ENCODE measurements at places on chromosomes 6 and 20. TPM values are rescaled to one million over a fixed set of nuclear protein-coding genes. Genes with fewer than 3 reads are reported as not detected.

- DNase-seq = no peak
Observed at GRCh38 chr6:34806738-34807453, 15.0 kb downstream of the BLTP3A start.

- DNase-seq = no peak
Observed at GRCh38 chr6:20377623-20378265, 23.9 kb upstream of the E2F3 start.

- DNase-seq = no peak
Observed at GRCh38 chr20:19658137-19658536, 99.9 kb upstream of the RIN2 start.

GRCh38 chr20:53718142-53719021, 124.7 kb upstream of the ZNF217 start:
- DNase-seq = no peak

DNA sequence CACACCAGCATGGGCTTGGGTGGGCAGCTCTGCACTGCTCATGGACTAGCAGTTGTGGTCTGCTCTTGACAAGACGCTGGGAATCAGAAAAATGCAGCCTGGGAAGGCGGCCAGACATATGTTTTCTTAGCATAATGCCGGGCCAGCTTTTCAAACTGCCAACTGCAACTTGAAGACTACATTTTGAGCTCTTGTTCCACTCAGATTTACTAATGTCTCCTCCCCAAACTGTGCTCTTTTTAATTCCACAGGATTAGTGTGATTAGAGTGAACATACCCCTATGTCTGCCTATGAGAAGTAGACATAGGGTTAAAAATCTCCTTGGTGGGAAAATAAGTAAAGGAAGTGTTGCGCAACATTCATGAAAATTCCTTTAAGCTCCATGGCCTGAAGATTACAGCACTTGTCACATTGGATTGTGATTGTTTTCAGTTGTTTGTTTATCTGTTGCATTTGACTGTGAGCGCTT, 5.3 kb upstream of the FNDC1 start:
- DNase-seq = no peak

Gene EDN3
- 3.6 TPM for total RNA-seq

GRCh38 chr20:64053841-64054661, 4.6 kb upstream of the SOX18 start:
- DNase-seq = no peak

Gene SLC26A8
- not detected for total RNA-seq

DNA sequence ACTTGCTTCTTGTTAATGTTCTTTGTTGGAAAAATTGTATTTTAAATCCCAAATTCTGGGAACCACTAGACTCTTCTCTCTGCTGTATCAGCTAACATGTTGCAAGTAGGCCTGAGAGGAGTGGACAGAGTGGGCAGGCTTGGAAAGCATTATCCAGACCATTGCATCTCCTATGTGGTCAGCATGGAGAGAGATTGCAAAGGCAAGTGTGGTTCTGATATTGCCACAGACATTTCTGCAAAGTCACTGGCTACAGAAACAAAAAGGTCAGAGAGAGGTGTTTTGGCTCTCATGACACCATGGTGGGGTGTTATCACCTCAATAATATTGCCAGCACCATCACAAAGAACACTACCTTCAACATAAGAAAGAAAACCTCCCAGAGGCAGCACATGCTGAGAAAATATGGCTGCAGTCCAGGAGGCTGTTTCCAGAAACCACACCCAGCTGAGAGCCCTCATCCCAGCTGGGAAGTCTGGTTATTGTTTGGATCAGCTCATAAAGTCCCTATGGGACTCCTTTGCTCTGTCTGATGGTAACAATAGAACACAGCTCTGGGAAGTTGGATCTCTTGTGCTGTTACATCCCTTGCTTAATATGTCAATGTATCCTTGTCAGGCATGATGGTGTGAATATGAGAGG, 78.2 kb upstream of the TBX18 start:
- no peak for DNase-seq

DNA sequence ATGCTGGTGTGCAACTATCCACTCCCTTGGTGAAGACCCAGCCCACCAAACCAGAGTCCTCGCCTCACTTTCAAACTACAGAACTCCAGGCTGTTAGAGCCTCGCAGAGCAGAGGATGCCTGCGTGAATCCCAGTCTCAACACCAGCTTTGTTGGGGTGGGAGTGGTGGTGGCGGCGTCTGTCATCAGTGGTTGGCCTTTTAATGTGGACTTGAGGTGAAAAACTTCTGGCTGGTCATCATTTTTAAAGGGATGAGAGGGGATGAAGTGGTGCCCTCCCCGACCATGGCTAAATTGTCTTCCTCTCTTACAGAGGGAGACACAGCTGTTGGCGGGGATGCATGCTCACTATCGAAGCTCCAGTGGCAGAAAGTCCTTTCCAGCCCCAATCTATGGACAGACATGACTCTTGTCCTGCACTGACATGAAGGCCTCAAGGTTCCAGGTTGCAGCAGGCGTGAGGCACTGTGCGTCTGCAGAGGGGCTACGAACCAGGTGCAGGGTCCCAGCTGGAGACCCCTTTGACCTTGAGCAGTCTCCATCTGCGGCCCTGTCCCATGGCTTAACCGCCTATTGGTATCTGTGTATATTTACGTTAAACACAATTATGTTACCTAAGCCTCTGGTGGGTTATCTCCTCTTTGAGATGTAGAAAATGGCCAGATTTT, 54.9 kb downstream of the EZR start:
- DNase-seq = no peak

DNA sequence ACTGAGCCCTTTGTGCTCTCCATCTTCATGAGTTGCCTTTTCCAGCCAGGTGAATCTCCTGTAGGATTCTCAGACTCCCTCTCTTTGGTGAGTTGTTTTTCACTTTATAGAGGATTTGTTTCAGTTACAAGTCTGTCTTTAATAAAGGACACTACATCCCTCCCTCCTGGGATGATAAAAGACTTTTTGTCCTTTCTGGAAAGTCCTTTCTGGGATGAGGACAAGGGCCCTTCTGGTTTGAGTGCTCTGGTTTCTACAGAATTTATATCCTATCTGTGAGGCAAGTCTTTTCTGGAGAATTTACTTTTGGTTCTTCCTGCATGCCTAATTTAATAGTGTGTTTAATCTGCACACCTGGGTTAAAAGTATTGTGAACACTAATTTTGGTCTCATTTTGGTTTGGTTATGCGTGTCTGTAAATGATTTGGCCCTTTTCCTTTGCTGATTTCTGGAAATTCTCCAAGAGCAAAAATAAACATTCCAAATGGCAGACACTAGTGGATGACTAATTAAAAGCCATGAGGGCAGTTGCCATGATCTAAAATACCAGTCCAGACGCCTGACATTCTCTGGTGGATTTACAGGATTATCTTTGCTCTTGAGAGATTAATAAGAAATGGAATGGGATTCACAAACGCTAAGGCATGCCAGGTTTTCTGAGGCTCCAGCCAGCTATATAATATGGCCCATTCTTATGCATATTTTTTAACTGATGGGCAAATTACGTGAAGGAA, 44.8 kb downstream of the TCP11 start:
- no peak for DNase-seq

GRCh38 chr6:40042232-40042631, 108.0 kb upstream of the MOCS1 start:
- no peak for DNase-seq

GRCh38 chr6:72739368-72739779, 117.5 kb downstream of the KCNQ5 start:
- DNase-seq = no peak

Gene DNAH8
- 0.12 TPM for total RNA-seq

DNA sequence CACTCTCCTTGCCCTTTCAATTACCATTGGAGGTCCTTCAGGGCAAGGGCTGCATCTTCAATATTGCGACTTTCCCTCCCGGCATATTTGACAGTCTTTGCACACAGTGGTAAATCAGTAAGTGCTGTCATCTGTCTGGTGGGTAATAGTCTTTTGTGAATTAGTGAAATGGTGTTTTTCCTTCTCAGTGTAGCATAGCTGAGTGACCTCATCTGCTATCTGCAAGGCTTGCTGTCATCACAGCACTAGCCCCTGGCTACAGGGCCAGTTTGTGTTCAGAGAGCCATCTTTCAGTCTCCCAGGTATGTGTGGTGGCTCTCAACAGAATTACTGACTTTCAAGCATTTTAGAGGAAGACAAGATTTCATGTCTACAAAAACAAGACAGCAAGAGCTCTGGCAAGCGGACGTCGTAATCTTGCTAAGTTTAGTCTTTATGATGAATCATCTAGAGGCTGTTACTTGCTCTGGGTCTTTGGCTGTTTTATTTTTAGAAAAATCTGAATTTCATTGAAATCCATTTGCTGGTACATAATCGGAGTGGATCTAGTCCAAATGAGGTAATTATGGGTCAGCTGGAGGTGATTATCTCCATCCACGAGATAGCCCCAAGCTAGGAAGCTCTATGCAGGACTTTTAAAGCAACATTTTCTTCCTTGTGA, 528.9 kb downstream of the EPM2A start:
- no peak for DNase-seq

DNA sequence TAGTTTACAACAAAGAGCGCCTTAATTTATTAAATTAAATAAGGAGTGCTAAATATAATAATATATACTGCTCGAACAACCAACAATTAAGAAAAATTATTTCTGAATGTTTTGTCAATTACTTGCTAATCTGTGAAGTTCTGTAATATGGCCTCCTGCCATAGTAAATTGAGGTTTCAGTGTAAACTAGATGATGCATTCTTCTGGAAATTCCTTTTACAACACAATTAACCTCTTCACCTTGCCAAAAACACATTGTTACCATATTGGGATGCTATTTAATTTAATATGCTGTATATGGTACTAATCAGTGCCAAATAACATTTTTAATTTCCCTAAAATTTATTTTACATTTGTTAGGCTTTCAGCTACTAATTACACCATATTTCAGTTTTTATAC, 808.4 kb upstream of the CITED2 start:
- DNase-seq = no peak

DNA sequence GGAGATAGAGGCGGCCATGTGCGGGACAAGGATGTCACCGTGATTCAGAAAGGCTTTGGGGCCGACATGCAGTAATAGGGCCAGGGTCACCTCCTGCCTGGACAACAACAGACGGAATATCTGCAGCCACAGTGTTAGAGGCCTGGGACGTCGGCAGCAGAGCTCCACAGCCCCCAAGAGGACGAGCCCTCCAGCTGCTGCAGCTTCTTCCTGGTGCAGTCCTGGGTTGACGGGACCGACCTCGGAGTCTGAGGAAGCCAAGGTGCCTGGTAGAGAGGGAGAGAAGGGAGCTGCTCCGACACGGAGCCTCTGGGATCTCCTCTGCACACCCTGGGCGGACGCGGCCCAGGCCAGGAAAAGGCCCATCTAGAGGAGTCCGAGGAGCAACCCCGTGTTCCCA, 23.2 kb upstream of the CHRNA4 start:
- DNase-seq = no peak

- DNase-seq = no peak
Observed at GRCh38 chr20:13857304-13857703, 72.5 kb downstream of the NDUFAF5 start.

Gene GJA1
- total RNA-seq = 34.1 TPM

Gene TMEM30A
- 77.2 TPM for total RNA-seq
